ENCODE measurements at places on chromosomes 13 and 19. TPM values are rescaled to one million over a fixed set of nuclear protein-coding genes. Genes with fewer than 3 reads are reported as not detected.

Gene FSD1
- total RNA-seq = 8.6 TPM

Gene PTH2
- total RNA-seq = not detected

Gene ZNF486
- 3.5 TPM for total RNA-seq

Gene CYSLTR2
- not detected for total RNA-seq

Gene CLDND2
- total RNA-seq = not detected

Gene C5AR1
- total RNA-seq = 0.32 TPM

Gene ZNF146
- 59.6 TPM for total RNA-seq

Gene LILRA6
- total RNA-seq = not detected

Gene OR7A5
- total RNA-seq = not detected

Gene FREM2
- not detected for total RNA-seq

Gene PSG7
- not detected for total RNA-seq

Gene IGFL2
- total RNA-seq = not detected

Gene SPC24
- 44.5 TPM for total RNA-seq

Gene IQCN
- 0.97 TPM for total RNA-seq

Gene MCEMP1
- not detected for total RNA-seq

Gene PABPC3
- under 0.01 TPM for total RNA-seq

Gene TPTE2
- under 0.01 TPM for total RNA-seq

Gene ZNF610
- total RNA-seq = 0.97 TPM

Gene ZNF726
- total RNA-seq = 4.5 TPM

Gene GAS6
- total RNA-seq = 216 TPM

Gene POSTN
- 390 TPM for total RNA-seq

Gene ZNF701
- 17.7 TPM for total RNA-seq

Gene CEACAM1
- 0.97 TPM for total RNA-seq

Gene SIGLEC12
- total RNA-seq = not detected

Gene TEKTIP1
- total RNA-seq = not detected

Gene U2AF1L4
- 4.7 TPM for total RNA-seq

Gene BRME1
- 0.32 TPM for total RNA-seq

Gene KLK4
- not detected for total RNA-seq

Gene SYCN
- total RNA-seq = not detected

Gene EXOC3L2
- not detected for total RNA-seq

Gene CEACAM8
- total RNA-seq = not detected

Gene TEX29
- not detected for total RNA-seq

Gene LCP1
- 44.9 TPM for total RNA-seq

Data from fibroblast of villous mesenchyme (primary cell).